ENCODE measurements at places on chromosomes 4 and X.
A peak's percentile ranks its signal among the peaks of the same experiment; 100 is the strongest.

DNA sequence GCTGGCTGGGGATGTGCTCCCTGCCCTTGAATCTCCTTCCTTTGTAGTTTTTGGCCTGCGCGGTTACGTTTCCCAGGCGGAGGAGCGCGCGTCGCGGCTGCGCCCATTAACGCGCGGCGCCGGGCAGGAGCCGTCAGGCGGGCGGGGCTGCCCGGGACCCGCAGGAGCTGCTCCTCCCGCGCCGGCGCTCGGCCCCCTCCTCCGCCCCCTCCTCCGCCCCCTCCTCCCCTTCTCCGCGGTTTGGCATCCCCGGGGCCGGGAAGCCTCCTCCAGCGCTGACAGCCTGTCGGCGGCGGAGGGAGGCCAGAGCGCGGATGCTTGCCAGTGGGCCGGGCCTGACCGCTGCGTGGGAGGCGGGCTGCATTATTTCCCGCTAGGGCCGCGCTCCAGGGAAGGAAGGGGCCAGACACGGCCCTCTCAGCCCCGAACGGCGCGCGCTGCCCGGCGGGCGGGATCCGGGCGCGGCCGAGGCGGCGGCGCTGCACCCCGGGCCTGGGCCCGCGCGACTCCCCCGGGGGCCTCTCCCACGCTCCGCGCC lies at the start of gene DCLK2:
TSS of gene DCLK2 (plus strand) at position 405 of the 538 bp plus-strand sequence. CDS start 583 bp downstream, outside the sequence.
- no peak for DNase-seq

GRCh38 chrX:20412871-20413486 lies 146.3 kb upstream of the RPS6KA3 start:
- peak; percentile 80 for DNase-seq

- DNase-seq, result no peak
Observed at GRCh38 chr4:136526517-136526916, 1005.8 kb downstream of the PCDH18 start.

DNA sequence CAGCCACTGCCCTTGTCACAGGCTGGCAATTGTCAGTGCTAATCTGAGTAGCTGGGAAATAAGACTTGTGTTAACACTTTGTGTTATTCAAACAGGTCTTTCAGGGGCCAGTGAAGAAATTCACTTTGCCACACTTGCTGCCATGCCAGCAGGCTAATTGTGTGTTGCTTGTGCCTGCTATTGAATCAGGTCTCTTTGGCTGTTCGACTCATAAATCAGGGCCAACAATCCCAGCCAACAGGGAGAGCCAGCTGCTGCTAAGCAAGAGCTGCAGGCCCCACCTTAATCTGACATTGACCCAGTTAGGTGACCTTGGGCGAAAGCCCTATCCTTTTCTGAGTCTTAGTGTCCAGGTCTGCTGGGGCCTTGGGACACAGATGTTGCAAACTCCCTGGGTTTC lies 28.1 kb upstream of the MAMLD1 start:
- DNase-seq, result no peak

DNA sequence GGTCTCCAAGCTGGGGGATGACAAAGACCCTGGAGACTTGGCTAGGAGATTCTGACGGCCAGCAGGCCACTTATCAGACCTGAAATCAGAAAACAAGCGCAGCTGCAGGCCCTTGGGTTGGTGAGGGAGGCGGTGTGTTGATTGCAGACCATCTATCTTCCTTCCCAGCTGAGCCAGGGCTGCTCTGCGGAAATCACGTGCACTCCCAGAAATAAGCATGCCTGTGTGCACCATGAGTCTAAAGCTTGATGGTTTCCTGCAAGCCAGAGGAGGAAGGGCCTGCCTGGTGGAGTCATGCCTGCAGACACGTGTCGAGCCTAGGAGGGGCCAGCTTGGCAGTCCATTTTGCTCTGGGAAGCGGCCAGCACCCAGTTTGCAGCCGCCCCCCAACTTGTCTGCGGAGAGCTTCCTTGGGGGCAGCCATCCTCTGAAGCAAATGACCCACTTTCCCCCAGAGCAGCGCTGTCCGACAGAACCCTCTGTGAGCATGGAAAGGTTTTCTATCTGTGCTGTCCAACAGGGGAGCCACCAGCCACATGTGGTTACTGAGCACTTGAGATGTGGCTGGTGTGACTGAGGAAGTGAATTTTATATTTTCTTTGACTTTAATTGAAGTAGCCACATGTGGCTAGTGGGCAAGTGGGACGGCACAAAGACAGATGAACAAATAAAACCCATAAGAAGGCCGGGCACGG lies 175.7 kb upstream of the BCOR start:
- no peak for DNase-seq

GRCh38 chr4:48683784-48684666 lies 96.1 kb downstream of the FRYL start:
- no peak for DNase-seq

- no peak for DNase-seq
Observed at GRCh38 chr4:54152846-54153600, 53.1 kb downstream of the GSX2 start.

DNA sequence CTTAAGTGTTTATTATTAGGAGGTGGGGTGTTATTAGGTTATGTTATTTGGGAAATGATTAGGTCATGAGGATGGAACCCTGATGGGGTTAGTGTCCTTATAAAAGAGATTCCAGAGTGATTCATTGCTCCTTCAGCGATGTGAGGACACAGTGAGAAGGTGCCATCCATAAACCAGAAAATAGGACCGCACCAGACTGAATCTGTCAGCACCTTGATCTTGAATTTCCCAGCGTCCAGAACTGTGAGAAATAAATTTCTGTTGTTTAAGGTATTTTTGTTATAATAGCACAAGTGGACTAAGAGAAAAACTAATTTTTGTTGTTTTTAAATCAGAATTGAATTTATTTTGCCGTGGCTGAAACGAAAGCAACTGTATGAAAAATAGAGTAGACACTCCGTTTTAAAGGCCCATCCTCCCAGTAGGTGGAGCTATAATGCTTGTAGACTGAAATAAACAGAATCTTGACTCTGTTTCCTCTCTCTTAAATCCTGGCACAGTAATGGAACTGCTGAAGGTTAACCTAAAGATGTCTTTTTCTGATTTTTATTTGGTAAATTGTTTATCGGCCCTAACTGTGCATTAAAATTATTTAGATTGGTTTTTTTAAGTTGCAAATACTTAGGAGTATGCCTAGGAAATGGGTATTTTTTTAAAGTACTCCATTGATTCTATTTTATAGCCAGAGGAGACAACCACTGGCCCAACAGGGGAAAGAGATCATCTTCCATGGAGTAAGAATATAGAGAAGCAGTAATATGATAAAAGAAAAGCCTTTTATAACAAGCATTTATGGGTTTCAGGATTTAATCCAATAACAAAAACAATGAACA lies 133.2 kb upstream of the ADAMTS3 start:
- DNase-seq, result peak; percentile 47

DNA sequence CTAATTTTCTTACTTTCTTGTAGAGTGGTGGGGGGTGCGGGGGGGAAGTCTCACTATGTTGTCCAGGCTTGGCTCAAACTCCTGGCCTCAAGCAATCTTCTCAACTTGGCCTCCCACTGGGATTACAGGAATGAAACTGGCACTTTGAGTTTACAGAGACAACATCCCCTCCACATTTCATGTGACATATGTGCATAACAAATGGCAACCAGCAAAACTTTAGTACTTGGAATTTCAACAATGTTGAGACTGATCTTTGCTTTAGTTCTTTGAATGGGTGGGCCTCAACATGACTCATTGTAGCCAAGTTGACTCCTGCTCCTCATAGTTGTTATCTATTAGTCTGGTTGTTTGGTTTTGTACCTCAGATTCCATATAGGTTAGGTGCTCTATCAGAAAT lies 11.4 kb upstream of the FMR1 start:
- no peak for DNase-seq

DNA sequence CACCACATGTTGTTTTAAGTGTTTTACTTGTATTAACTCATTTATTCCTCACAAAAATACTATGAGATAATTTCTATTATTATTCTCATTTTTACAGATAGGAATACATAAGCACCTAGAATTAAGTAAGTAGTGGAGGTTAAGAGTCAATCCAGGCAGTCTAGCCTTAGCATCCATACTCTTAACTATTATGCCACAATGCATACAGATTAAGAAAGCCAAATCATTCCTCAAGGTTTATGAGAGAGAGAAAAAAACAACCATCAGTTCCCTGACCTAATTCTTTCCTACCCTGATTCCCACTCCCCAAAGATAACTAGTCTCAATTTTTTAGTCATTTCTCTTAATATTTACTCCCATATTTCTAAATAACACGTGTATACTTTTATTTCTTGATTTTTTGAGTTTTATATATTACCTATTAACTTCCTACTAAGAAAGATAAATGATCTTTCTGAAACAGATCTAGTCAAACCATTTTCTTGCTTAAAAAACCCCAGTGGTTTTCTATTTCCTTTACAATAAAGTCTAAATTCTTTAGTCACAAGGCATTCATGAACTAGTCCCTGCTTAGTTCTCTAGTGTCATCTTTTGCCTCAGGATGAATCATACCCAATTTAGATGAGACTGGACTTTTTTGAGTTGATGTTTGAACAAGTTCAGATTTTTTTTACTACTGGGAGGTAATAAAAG lies 16.0 kb downstream of the UBA6 start:
- DNase-seq, result no peak

GRCh38 chr4:38166768-38167167 lies 206.6 kb downstream of the PTTG2 start:
- DNase-seq, result no peak

DNA sequence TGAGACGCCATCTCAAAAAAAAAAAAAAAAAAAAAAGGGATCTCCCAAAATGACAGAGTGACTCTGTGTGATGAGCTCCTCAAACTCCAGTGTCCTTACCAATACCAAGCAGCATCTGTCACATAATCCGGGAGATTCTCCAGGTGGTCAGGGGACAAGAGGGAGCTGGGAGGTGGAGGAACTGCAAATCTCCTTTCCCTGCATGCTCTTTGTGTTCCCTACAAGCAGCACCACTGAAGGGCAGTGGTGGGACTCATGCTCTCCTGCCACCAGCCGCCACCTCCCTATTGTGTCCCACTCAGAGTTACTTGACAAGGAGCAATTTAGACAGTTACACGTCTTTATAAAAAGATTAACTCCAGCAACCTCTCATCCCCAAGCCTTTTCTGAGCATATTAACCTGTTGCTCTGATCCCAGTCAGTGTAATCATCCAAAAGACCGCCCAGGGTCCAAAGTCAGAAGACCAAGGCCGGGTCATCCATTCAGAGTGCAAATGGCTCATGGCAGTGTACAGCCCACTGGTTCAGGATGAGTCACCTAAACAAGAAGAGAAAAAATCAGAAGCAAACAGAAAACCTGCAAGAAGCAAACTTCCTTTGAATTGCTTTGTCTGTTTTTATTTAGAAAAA lies 23.6 kb downstream of the MGST2 start:
- no peak for DNase-seq

DNA sequence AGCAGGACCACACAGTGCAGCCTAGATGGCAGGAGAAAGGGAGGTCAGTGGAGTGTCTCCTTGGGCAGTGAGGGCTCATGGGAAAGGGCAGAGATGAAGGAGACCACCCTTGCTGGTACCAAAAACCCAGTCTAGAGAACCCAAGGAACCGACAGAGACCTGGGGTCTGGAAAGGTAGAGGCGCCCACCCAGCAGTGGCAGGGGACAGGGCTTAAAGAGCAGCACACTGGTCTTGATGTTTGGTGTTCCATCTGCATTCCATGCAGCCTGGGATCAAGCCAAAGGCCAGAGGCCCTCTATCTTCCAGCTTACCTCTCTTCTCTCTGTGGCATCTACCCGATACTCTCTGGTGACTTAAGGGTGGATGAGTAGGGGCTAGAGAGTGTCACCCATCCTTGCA lies 127.5 kb downstream of the PJA1 start:
- DNase-seq, result no peak

DNA sequence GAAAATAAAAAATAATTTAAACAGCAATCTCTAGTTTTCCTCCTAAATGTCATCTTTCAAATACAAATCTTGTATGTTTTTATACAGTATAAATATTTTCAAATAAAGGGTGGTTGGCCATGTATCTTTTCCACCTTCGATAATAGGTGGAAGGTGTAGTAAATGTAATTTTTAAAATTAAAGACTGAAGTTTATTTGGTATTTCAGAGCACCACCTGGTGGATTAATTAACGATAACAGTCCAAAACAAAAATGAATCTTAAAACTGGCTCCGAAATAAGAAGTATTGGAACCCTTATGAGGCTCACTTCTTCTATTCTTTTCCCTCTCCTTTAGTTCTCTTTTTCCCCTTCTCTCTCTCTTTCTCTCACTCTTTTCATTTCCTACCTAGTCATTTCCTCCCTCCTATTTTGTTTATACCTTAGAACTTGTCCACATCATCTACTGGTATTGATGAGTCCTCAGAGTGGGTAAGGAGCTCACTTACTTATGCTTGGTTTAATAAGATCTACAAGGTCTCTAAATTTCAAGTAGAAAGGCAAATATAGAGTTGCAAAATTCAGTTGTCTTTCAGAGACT lies 82.9 kb upstream of the EXOC1L start:
- DNase-seq, result peak; percentile 16

DNA sequence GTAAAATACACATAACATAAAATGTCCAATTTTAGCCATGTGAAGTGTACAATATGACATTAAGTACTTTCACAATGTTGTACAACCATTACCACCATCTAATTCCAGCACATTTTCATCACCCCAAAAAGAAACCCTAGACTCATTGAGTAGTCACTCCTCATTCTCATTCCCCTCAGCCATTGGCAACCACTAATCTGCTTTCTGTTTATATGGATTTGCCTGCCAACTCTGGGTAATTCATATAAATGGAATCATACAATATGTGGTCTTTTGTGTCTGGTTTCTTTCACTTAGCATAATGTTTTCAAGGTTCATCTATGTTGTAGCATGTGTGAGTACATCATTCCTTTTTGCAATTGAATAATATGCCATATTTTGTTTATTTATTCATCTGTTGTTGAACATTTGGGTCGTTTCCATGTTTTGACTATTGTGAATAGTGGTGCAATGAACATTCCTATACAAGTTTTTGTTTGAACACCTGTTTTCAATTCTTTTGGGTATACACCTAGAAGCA lies 43.0 kb downstream of the EIF2S3 start:
- no peak for DNase-seq

GRCh38 chr4:176001151-176002006 lies 64.3 kb upstream of the WDR17 start:
- no peak for DNase-seq

- no peak for DNase-seq
Observed at GRCh38 chr4:5960252-5960880, 57.9 kb downstream of the C4orf50 start.

GRCh38 chr4:164989471-164989870 lies 12.0 kb upstream of the TRIM61 start:
- DNase-seq, result no peak

DNA sequence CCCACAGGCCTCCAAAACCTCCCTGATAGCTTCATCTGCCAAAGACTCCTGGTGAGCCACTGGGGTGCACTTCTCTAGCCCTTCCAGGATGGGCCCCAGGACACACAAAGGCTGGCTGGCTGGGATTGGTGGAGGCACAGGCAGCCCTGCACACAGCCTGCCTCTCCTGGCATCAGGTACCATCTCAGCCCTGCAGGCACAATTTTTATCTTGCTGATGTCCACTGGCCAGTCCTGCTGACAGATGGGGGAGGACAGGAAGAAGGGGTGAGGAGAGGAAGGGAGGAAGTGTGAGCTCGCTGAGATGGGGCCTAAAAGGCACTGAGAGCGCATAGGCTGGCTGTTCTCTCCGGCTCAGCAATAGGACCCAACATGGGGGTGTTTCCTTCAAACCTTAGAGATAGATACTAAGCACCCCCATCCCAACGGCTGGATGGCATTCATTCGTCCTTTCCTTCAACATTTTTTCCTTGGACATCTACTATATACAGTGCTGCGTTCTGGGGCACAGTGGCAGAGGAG lies 92.7 kb downstream of the PJA1 start:
- no peak for DNase-seq
